ENCODE measurements at places on chromosomes 16 and 17.

- DNase-seq: no peak
These were observed 173.4 kb downstream of the KIF2B start for GRCh38 chr17:53996131-53996530.

GRCh38 chr17:11404431-11405276, 163.6 kb downstream of the SHISA6 start:
- DNase-seq: no peak

GRCh38 chr17:2172077-2172851, 117.4 kb downstream of the HIC1 start:
- no peak for DNase-seq

GRCh38 chr17:17191961-17192381, 14.2 kb downstream of the PLD6 start:
- DNase-seq: no peak

GRCh38 chr16:50678531-50678930, 2.6 kb downstream of the SNX20 start:
- no peak for DNase-seq

GRCh38 chr16:53991754-53992378, 287.9 kb downstream of the FTO start:
- no peak for DNase-seq

GRCh38 chr17:38420518-38420917, 7.7 kb upstream of the ARHGAP23 start:
- no peak for DNase-seq

- no peak for DNase-seq
These were observed 16.0 kb downstream of the VAC14 start for GRCh38 chr16:70784692-70785555.

DNA sequence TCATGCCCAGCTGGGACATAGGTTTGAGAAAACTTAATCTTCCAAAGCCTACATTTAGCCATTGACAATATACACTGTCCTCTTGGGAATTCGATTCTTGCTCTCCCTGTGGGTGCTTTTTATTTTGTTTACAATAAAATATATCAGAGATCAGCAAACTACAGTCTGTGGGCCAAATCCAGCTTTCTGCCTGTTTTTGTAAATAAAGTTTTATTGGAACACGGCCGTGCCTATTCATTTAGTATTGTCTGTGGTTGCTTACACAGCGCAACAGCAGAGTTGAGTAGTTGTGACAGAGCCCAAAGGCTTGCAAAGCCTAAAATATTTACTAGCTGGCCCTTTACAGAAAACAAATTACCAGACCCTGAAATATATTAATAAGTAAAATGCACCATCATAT, 39.7 kb upstream of the DNAJA2 start:
- DNase-seq: no peak

DNA sequence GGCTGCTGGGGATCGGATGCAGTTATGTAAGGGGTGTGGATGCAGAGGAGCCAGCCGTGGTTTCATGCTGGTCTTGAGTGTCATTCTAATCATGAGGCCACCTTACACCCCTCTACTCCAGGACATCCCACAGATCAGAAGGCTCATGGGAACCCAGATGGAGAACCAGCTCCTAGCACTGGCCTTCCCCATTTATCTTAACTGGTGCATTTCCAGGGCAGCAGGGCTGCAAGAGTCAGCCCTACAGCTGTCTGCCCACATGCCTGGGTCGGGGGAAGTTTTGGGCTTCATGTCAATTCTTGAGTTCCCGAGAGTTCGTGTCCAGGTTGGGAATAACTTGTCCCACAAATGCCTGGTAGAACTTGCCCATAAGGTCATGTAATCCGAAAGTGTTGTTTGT, 29.1 kb downstream of the RPTOR start:
- DNase-seq: no peak

GRCh38 chr16:88784856-88785105, 239 bp downstream of the PIEZO1 start:
- no peak for DNase-seq

DNA sequence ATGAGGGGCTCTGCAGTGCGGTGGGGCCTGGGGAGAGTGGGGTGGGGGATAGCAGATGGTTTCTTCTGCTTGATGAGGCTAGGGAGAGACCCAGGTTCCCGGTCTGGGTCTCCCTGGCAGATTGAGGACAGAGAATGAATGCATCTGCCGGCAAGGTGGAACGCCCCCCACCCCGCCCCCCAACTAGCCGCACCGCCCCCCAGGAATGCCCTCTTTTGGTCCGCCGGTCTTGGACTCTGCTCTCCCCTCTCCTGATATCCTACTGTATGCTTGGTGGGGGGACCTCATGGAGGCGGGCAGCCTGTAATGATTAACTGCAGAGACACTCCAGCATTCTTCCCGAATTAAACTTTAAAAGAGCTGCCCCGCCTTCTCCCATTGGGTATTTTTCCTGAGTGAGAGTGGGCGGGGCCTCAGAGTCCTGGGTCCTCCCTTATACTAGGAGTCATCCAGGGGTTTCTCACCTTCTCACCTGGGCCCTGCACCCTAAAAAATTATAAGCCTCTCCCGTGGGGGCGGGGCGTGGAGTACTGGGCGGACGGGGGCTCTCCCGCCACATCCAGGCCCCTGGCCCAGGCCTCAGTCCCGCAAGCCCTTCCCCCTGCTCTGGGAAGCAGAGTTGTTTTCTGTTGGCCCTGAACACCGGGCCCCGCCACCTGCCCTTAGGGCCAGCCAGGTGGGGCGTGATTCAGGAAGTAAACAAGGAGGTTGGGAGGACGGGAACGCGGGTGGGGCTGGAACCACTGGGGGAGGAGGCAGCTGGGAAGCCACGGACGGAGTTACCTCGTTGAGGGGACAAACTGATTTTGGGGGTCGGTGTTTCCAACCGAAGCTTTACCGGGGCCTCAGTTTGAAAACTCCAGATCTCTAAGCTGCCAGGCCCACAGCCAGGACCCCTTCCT, 1.5 kb downstream of the GRB7 start:
- no peak for DNase-seq

DNA sequence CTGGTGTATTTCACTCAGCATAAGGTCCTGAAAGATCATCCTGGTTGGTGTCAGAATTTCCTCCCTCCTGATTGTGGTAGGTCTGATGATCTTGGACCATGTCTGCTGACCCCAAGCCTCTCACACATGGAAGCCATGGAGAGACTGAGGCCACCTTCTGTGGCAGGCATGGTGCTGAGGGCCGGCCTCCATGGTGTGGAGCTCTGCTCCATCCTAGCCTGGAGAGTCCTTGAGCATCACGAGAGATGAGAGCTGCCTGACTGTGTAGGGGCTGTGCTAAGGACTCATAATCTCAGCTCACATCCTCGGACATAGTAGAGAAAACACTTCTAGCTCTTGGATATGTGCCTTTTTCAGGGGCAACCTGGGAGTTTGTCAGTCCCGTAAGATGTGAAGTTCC, 40.6 kb downstream of the MPRIP start:
- no peak for DNase-seq

GRCh38 chr16:50797456-50797855, 55.6 kb downstream of the CYLD start:
- DNase-seq: no peak

DNA sequence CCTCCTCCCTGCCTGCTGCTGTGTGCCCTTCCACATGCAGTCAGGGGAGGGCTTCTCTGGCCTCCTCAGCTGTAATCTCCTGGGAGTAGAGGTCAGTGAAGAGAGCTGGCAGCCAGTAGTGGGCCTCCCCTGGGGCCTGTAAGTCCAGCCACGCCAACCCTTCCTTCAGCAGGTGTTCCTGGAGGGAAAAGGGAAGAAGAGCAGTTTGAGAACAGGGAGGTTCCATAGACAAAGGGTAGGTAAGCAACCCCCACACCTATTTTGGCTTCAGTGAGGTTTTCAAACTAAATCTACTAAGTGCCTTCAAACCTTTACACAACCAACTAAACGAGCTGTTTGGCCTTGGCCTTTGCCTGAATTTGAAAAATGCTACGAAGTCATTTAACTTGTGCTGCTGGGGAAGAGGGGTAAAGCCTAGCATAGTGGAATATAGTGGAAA, 14.2 kb downstream of the SNF8 start:
- no peak for DNase-seq

GRCh38 chr17:75622076-75622475, 11.2 kb upstream of the SMIM5 start:
- no peak for DNase-seq

DNA sequence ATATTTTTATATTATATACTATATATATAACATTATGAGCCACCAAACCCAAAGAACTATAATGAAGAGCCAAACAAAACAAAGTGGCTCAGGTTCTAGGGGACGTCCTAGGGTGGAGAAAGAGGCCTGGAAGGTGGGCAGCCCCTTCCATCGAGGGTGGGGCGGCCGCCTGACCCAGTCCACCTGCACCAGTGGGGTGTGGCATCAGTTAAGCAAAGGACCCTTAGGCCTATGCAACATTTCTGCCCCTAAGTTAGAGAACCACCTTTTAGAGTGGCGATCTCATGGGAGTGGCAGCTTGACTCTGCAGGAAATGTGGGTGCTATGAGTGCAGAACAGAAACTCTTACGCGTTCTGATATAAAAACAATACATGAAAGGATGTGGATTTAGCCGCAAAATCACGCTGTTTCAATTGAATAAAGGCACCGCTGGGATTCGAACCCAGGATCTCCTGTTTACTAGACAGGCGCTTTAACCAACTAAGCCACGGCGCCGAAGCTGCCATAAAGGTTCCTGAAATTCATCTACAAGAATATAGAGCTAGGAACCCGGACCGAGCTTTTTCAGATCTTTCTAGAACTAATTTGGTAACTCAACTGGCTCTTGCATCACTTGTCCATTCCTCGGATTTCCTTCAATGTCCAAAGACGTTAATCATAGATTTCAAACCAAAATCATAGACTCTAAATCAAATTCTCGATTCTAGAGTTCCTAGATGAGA, 15.6 kb upstream of the AURKB start:
- DNase-seq: peak; percentile 83

- DNase-seq: no peak
These were observed 80.8 kb downstream of the CYLD start for GRCh38 chr16:50822671-50823070.

DNA sequence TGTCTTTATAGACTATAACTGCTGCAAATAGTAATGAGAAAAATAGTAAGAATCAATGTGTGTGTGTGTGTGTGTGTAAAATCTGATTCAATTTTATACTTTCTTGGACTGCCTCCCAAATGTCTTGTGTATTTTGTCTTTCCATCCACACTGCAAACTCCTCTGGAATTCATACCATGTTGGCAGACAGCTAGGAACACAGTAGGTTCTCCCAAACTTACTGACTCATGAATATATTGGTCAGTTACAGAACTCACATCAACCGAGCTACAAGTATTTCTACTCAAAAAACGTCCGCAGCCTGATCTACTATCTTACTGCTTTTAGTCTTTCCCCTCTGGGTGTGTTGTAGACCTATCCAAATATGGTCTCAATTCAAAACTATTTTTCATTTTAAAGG, 542.7 kb upstream of the PSMD7 start:
- DNase-seq: no peak

- peak; percentile 24 for DNase-seq
These were observed 61.4 kb downstream of the ZNF18 start for GRCh38 chr17:11935734-11936406.

DNA sequence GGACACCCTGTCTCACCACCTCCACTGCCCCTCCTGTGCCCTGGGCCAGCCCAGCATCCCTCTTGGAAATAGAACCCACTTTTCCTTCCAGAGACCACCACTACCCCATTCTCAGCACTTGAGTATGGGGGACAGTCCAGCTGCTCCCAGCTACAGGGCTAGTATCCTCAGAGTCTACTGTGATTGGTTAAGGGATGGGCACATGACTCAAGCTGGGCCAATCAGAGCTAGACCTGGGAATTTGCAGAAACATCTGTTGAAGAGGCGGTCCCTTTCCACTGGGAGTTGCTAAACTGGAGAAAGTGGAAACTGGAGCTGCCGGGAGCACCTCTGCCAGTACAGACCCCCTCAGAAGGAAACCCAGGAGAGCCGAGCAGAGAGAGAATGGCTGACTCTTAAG, 156.6 kb downstream of the GSG1L start:
- DNase-seq: no peak

GRCh38 chr16:81293909-81294802, 20.6 kb upstream of the GAN start:
- DNase-seq: no peak

DNA sequence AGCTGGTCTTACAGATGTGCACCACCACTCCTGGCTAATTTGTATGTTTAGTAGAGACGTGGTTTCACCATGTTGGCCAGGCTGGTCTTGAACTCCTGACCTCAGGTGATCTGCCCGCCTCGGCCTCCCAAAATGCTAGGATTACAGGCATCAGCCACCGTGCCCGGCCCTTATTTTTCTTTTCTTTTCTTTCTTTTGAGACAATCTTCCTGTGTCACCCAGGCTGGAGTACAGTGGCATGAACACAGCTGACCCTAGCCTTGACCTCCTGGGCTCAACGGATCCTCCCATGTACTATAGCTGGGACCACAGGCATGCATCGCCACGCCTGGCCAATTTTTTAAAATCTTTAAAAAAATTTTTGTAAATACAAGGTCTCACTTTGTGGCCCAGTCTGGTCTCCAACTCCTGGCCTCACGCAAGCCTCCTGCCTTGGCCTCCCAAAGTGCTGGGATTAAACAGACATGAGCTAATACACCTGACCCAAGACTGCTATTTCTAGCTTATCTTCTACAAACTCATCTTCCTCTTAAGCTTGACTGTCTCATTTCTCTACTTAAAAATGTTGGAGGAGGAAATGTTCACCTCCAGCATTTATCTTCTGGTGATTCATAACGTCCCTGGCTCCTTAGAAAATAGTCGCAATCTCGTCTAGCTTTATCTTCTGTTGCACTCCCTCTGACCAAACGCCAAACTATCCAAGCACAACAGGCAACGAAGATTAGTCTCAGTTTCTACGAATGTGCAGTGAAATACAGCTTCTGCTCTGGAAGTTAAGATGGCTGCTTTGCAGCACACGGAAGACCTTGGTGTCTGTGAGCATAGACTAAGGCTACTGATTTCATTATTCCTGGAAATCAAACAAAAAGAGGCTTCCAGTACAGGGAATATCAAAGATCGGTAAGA, 8.2 kb upstream of the TMEM94 start:
- DNase-seq: no peak

GRCh38 chr16:78515421-78515820, 416.0 kb downstream of the WWOX start:
- no peak for DNase-seq

DNA sequence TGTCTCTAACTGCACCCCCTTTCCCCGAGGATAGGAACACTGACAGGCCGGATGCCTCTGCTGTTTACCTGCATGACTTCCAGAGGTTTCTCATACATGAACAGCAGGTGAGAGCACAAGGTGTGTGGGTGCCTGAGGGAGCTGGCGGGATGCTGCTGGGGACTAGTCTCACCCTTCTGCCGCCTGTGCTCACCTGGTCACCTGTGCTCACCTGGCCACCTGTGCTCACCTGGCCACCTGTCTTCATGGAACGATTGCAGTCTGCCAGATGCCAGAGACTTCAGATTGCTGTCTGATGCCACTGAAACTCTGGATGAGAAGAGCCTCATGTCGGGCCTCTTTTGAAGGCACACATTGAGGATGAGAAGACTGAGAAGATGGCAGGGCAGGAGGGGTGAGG, 104.1 kb downstream of the PLCG2 start:
- DNase-seq: no peak

GRCh38 chr16:86594721-86595120, 16.4 kb downstream of the FOXL1 start:
- DNase-seq: no peak

GRCh38 chr17:68399638-68400403, 57.5 kb downstream of the WIPI1 start:
- peak; percentile 52 for DNase-seq

GRCh38 chr17:37743875-37744632, 805 bp downstream of the HNF1B start:
- DNase-seq: no peak

- no peak for DNase-seq
These were observed 202.5 kb downstream of the MSI2 start for GRCh38 chr17:57458718-57459285.

Measured in activated CD4-positive, alpha-beta T cell treated with anti-CD3 and anti-CD28 coated beads, Interleukin-2, amount 10 ng/mL, durations not matched to agents 7 days and 5 days (primary cell).